ENCODE measurements at places on chromosomes 6 and 20.
A peak's percentile ranks its signal among the peaks of the same experiment; 100 is the strongest.

DNA sequence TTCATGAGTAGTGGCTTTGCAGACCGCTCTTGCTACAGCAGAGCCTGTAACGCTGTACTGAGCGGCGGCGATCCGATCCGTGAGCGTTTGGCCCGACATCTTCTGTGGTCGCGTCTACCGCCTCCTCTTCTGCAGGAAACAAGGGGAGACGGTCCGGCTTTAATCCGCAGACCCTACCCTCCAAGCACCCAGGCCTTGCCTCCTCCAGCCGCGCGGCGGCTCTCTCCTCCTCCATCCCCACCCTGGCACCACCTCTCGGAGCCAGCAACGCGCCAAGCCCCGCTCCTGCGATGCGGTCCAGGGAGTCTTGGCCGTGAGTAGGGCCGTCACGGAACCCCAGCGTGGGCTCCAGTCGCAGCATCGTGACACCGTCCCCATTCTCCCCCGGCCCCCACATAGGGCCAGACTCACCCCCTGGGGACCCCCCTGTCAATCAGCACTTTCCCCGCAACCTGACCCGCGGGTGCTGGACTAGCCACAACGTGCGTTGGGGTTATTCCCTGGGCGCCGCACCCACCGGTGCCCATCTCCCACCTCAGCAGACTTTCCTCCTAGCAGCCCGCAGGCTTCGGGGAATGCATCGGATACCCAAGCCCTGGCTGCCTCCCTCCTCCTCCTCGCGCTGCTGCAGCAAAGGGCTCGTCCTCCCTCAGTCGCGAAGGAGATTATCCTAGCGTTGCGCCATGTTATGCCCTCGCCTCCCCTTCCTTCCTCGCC, 914 bp downstream of the SNAP91 start:
- DNase-seq: no peak

DNA sequence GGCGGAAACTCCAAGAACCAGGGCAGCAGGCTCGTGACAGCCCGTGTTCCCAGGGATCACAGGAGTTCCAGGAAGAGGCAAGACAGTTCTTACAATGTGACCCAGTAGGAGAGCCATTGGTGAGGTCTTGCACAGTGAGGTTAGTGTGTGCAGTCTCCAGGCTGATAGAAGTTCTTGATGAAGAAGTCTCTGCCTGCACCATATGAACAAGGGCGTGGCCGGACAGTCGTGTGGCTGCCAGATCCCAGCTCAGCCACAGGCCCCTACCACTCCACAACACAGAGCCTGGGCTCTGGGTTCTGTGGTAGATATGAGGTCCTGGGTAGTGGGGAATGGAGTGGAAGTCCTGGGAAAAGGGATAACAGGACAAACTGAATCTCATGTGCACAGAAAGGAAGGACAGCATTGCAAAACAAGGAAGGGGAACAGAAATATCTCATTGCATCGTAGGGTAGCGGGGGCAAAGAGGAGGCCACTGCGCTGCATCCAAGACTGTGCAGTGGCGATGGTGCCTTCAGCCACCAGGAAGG, 65.2 kb downstream of the STX11 start:
- DNase-seq: peak; percentile 61

DNA sequence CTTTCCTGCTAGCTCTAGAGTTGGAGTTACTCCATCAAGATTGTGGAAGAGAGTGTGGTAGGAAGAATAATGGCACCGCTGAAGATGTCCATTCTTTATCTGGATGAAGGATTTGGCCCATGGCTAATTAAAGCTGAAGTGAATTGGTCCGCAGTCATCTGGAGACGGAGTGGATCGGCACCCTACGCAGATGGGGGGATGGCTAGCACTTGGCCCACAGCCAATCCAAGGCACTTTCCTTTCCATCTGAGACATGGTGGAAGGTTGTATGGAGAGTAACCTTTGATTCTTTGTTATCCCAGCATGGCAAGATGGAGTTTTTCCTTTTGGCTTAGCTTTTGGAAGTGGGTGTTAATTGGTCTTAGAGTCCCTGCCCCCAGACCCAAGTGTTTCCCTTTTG, 88.3 kb downstream of the JPH2 start:
- no peak for DNase-seq

GRCh38 chr6:68473433-68474210, 161.5 kb upstream of the ADGRB3 start:
- no peak for DNase-seq

GRCh38 chr20:37501940-37502339, 19.1 kb upstream of the NNAT start:
- DNase-seq: no peak
